Dermis lymphatic vessel endothelial cell (primary cell): ENCODE measurements at places on chromosomes 2 and 18. TPM values are rescaled to one million over a fixed set of nuclear protein-coding genes. Genes with fewer than 3 reads are reported as not detected.

Gene LYPD6B
- total RNA-seq: 0.11 TPM in 1 of 2 replicates, not detected in the other

Gene STK17B
- 6.1 and 7.1 TPM in 2 replicates for total RNA-seq

Gene BCL2
- 0.98 and 2.1 TPM in 2 replicates for total RNA-seq

Gene WNT6
- total RNA-seq: not detected in 2 replicates

Gene RAD51AP2
- total RNA-seq: not detected in 2 replicates

Gene GREB1
- total RNA-seq: 0.11 and 0.26 TPM in 2 replicates

Gene UGT1A1
- total RNA-seq: not detected in 2 replicates

Gene RAX
- total RNA-seq: not detected in 2 replicates

Gene PDCD1
- under 0.01 TPM in 1 of 2 replicates, not detected in the other for total RNA-seq

Gene MZT2B
- total RNA-seq: 142 and 281 TPM in 2 replicates

Gene DSG4
- not detected in 2 replicates for total RNA-seq

Gene LAMA3
- 4.8 and 13.4 TPM in 2 replicates for total RNA-seq

Gene MPP4
- total RNA-seq: 0.22 TPM in 1 of 2 replicates, not detected in the other

Gene PAX3
- total RNA-seq: under 0.01 and 0.33 TPM in 2 replicates

Gene DYNAP
- total RNA-seq: not detected in 2 replicates

Gene TMEM178A
- 0.11 TPM in 1 of 2 replicates, not detected in the other for total RNA-seq

Gene IDH1
- total RNA-seq: 73.5 and 88.3 TPM in 2 replicates

Gene FMNL2
- 43.7 and 50.0 TPM in 2 replicates for total RNA-seq

Gene CNTNAP5
- under 0.01 TPM in 1 of 2 replicates, not detected in the other for total RNA-seq

Gene ALPI
- total RNA-seq: not detected in 2 replicates

Gene VIT
- total RNA-seq: under 0.01 TPM in 1 of 2 replicates, not detected in the other

Gene REG1B
- not detected in 2 replicates for total RNA-seq

Gene HOXD4
- total RNA-seq: 3.5 and 6.3 TPM in 2 replicates
